RKO (cell line): ENCODE measurements at places on chromosomes 2 and 18.
A peak's percentile ranks its signal among the peaks of the same experiment; 100 is the strongest.

- no peak for DNase-seq
Observed at GRCh38 chr2:83103613-83104012, 1355.5 kb downstream of the SUCLG1 start.

DNA sequence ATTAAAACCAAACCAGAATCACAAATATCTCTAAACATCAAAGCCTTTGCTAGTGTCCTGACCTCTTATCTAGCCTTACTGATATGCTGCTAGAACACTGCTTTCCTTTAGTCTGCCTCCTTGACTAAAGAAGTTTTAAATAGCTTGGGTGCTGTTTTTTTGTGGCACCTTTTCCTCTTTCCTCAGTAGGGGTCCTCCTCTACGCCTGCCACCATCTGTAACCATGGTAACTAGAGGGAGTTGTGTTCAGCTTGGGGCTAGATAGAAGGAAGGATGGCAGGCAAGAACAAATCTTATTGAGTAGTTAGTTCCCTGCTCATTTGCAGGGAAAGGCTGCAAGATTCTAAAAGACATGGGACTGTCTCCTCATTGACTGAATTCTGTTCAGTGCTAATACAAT lies 86.0 kb downstream of the TAF4B start:
- no peak for DNase-seq

DNA sequence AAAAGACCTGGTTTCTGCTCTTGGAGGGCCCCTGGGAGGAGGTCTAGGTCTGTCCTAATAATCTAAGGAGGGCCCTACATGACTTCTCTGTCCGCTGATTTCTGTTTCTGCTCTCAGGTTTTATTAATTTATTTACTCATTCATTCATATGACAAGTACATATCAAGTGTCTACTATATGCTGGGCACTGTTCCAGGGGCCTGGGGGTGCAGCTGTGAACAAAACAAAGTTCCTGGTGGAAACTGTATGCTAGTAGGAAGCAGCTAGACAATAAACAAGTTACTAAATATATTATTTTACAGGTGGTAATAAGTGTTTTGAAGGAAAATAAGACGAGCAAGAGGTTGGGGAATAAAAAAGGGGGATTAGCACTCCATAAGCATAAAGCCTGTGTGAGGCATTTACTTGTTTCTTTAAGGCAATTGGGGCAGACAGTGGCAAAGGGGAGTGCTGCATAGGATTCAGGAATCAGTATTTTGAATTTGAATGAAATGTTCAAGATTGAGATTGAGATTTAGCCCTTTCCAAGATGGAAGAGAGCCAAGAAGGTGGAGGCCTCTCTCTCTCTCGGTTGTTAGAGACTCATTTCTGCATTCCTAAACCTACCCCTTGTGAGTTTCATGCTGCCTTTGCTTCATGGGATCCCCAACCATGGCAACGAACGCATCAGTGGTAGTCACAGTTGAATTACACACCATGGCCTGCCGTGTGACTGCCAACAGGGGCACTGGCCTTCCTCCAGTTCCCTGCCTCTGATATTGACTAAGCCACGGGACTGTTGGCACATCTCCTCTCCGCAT lies 28.3 kb downstream of the DRC1 start:
- DNase-seq = no peak

GRCh38 chr18:76981396-76981968 lies 151.1 kb downstream of the MBP start:
- no peak for DNase-seq

DNA sequence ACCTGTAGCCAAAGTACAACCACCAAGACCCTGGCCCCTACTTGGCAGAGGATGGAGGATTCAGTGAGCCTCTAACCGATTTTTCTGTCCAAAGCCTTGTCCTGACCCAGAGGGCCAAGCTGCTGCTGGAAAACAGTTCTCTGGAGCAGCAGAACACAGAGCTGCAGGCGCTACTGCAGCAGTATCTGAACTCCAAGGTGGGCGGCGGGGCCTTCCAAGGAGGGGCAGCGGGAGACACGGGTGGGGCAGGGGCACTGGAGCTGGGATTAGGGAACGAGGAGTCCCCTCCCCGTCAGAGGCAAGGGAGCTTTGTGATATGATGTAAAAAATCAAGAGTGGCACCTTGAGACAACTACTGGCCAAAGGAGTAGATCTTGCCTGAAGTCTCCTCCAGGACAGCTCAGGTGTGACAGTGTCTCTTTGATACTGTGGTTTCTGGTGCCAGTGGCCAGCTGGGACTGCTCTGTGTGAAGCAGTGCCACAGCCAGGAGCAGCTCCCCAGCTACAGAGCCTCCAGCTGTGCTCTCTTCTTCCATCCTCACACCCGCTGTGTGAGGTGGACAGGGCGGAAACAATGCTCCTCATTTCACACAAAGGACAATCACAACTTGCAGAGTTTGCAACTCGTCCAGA lies 22.8 kb downstream of the OTOF start:
- no peak for DNase-seq

- DNase-seq = peak; percentile 74
Observed at GRCh38 chr2:187581125-187581896, 27.1 kb upstream of the TFPI start.

DNA sequence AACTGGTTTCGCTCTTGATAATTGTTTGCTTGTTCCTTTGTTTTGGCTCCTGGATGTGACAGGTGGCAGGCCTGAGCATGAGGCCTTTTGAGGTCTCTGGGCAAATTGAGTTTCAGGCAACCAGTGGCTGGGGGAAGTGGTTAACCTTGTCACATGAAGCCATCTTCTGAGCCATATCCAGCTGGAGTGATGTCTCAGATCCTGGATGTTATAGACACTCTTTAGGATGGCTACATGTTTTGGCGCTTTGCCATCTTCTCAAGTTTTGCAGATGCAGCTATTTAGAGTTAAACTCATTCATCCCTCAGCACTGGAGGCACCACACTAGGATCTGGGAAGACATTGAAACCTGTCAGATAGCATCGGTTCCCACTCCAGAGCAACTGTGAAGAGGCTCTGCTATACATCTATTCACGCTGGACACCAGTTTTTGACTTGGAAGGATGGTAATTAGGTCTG lies 25.3 kb upstream of the TACR1 start:
- no peak for DNase-seq

GRCh38 chr2:54801352-54801751 lies 77.9 kb downstream of the EML6 start:
- DNase-seq = no peak

DNA sequence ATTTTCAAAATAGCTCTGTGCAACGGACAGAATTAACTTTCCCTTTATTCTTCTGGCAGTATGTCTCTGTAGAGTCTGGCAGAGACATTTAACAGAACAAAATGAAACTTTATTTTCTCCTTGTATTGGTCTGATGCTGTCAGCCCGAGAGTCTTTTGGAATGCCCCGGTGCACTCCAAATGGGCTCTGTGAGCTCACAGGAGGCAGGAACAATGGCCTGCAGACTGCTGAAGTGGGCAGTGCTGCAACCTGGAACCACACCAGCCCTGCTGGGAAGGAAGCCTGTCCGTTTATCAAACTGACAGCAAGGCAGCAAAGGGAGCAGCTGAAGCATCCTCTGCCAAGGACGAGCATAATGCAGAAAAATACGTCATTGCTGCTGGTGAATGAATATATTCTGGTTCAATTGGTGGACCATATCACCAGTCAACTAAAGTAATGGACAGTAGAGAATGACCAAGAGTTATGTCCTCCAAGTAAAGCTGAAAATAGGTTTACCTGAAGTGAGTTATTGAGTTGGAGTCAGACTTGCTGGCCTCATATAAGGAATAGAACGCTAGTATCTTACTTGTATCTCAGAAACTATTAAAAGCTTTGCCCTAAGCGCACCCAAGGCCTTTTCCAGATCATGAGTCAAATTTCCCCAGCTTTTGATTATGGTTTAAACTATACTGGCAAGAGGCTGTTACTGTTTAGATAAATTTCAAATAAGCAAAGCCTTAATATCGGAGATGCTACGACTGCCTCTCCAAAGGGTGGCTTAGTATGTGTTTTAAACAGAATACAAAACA lies 207.6 kb upstream of the TANK start:
- DNase-seq = no peak

GRCh38 chr2:208872591-208872990 lies 466.0 kb downstream of the PTH2R start:
- peak; percentile 79 for DNase-seq

- no peak for DNase-seq
Observed at GRCh38 chr18:41075212-41075611, 879.8 kb upstream of the PIK3C3 start.

DNA sequence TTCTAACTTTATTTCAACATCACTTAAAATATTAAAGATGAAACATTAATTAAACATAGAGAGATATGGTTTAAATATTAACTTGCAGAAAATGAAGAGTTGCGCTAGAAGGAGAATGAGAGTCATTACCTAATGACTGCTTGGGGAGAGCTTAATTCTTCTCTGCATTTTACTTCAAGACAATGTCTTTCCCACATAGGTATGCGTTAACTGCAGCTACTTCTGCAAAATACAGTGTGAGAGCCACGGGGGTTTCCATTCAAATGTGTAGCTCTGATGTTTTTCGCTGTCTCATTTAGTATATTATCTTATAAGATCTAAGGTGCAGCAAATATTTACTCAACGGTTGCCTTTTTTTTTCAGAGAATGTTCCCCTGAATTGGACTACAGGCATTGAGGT lies 126.7 kb downstream of the TMX3 start:
- no peak for DNase-seq
